ENCODE measurements at places on chromosomes 2 and 18.

- DNase-seq: no peak
Measured at GRCh38 chr18:58538604-58539386, 90.1 kb downstream of the ALPK2 start.

GRCh38 chr18:24811950-24812681 lies 351.7 kb downstream of the HRH4 start:
- DNase-seq: no peak

DNA sequence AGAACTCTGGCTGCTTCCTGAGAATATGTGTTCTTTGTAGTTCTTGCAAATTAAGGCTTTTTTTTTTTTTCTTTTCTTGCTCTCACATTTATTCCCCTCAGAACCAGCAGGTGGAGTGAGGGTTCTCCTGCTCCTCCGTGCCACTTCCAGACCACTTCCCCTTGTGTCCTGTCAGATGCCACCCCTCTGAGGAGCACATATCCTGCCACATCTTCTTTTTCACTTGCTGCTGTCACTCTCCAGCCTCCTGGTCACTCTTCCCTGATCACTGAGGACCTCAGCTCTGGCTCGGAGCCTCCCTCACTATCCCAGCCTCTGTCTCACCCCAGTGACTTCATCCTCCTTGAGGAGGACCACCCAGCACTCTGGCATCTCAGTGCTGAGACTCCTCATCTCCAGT lies 100.5 kb downstream of the TACR1 start:
- DNase-seq: no peak

DNA sequence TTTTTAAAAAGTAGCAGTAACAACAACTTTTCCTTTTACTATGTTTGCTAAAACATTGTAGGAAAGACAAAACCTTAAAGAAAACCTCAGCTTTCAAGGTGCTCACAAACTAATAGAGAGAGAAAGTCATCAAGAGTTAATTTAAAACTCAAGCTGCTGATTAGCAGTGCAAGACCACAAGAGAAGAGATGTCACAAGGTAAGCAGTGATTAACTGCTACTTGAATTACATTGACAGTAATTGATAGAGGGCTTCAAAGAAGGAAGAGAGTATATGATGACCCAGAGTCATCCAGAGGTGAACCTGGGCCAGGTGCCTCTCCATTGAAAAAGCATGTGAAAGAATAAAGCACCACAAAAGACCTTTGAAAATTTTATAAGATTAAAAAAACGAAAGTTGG lies 939.6 kb upstream of the CNTNAP5 start:
- no peak for DNase-seq

DNA sequence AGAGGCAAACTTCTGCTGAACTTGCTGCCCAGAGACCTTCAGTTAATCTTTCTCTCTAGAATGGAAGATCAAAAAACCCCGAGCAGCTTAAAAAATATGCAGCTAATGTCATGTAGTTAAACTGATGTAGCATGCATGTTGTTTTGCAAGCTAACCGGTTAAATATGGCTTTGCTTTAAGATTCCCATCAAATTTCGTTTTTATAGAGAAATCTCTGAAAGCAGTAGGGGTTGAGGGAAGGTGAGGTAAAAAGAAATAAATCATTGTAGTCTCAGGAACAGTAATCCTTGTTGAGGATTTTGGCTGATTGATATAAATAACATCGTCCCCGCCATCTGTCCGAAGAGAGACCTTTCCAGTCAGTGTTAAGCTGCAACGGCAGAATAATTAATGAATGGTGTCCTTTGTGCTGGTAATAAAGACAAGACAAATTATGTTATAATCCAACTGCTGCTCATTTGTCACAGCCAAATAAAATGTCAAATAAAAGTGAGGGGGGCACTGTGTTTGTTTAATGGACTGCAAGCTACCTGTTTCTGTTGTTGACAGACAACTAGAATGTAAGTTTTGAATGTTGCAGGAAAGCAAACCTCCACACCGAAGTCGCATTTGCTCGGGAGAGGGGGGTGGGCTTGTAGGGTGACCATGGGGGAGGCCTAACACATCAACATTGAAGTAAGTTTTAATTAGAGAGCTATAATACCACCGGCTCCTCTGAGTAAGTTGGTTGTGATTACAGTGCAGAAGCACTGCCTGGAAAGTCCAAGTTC lies 555.5 kb downstream of the ARHGAP15 start:
- no peak for DNase-seq

GRCh38 chr18:30451981-30452380 lies 590.6 kb downstream of the DSC3 start:
- no peak for DNase-seq
